ENCODE measurements at places on chromosomes 5 and 9. TPM values are rescaled to one million over a fixed set of nuclear protein-coding genes. Genes with fewer than 3 reads are reported as not detected.
A peak's percentile ranks its signal among the peaks of the same experiment; 100 is the strongest.

WHRN gene
- 11.9 TPM for total RNA-seq

GRCh38 chr9:136973618-136974617, 3.4 kb upstream of the PTGDS start:
- H3K4me1 ChIP-seq: no peaks in the 10 kb centered on the region
- no peak overlapping the region for H3K4me3 ChIP-seq
- H3K36me3 ChIP-seq: no peaks in the 10 kb centered on the region
- DNase-seq: no peak
- H3K27ac ChIP-seq: no peak overlapping the region

- no peaks in the 10 kb centered on the region for H3K36me3 ChIP-seq
- H3K27me3 ChIP-seq: no peaks in the 10 kb centered on the region
- H3K4me1 ChIP-seq: peaks cover 17% of the 10 kb centered on the region
- no peak overlapping the region for H3K27ac ChIP-seq
- H3K4me3 ChIP-seq: no peak overlapping the region
- DNase-seq: no peak
Measured at GRCh38 chr5:67047160-67047559, 149.4 kb downstream of the CD180 start.

- no peak overlapping the region for H3K4me3 ChIP-seq
- no peaks in the 10 kb centered on the region for H3K36me3 ChIP-seq
- peaks cover 25% of the 10 kb centered on the region for H3K27me3 ChIP-seq
- no peak overlapping the region for H3K27ac ChIP-seq
- DNase-seq: no peak
Measured at GRCh38 chr9:36284226-36284625, 26.0 kb upstream of the GNE start.

NR2F1-AS1 gene
- 10.6 TPM for total RNA-seq

DNA sequence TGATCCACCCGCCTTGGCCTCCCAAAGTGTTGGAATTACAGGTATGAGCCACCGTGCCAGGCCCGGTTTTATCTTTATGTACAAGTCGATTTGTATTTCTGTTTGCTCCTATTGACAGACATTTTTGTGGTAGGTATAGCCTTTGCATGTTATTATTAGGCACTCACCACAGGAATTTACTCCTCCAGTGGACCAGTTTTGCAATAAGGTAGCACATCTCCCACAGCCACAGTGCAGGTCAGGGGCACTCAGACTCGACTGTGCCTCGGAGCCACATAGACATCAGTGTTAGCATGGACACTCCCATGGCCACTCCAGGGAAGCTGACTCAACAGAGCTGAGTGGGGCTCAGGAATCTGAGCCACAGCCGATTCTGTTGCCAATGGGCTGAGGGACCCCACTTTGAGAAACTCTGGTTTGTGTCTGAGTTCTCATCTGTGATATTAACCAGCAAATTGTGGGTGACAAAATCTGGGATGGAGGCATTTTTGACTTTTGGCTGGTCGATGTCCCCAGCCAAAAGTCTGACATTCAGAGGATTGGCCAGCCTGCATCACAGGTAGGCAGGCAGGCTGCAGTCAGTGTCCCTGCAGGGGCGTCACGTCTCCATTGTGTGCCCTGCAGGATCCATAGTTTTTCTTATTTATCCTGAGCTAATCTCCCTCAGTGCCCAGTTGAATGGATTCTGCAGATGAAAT, 15.0 kb upstream of the SHB start:
- H3K4me1 ChIP-seq: peaks cover 8% of the 10 kb centered on the region
- no peak for DNase-seq
- H3K27me3 ChIP-seq: peaks cover 4% of the 10 kb centered on the region
- H3K36me3 ChIP-seq: no peaks in the 10 kb centered on the region
- no peak overlapping the region for H3K27ac ChIP-seq

- DNase-seq: no peak
- H3K4me1 ChIP-seq: no peaks in the 10 kb centered on the region
- no peak overlapping the region for H3K27ac ChIP-seq
- no peak overlapping the region for H3K4me3 ChIP-seq
- no peaks in the 10 kb centered on the region for H3K36me3 ChIP-seq
- H3K27me3 ChIP-seq: no peaks in the 10 kb centered on the region
Measured at GRCh38 chr9:6549106-6549800, 96.3 kb downstream of the GLDC start.

- no peak for DNase-seq
- peak overlapping the region; percentile 74 for H3K4me3 ChIP-seq
- no peaks in the 10 kb centered on the region for H3K36me3 ChIP-seq
- H3K27ac ChIP-seq: no peak overlapping the region
- peaks cover 72% of the 10 kb centered on the region for H3K27me3 ChIP-seq
Measured at GRCh38 chr5:55172051-55172899, 702 bp downstream of the CDC20B start.

DNA sequence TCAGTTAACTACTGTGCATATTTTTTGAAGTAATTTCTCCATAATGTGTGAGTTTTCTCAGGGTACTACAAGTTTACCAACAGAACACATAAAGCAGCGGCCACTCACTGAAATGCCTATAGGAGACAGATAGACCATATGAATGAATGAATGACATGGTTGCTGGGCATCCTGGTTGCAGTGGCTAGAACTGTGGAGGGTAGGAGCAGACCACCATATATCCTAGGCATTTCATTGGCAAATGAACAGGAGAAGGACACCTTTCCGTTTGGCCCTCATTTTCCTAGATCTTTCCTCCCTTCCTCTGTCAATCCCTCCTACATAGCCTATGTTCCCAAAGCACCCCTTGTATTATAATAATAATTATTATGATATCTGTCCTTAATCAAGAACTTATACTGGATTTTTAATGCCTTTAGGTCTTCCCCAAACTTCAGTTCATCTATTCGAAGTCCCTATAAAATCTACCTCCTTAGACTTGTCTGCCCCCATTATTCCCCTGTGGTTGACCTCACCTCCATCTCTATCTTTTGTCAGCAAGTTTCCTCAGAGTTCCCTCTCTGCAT, 472.2 kb downstream of the RAB3C start:
- no peaks in the 10 kb centered on the region for H3K36me3 ChIP-seq
- no peak for DNase-seq
- no peak overlapping the region for H3K4me3 ChIP-seq
- no peak overlapping the region for H3K27ac ChIP-seq

GRCh38 chr5:122053181-122054109, 24.6 kb downstream of the LOX start:
- H3K27me3 ChIP-seq: no peaks in the 10 kb centered on the region
- no peak overlapping the region for H3K27ac ChIP-seq
- H3K4me3 ChIP-seq: no peak overlapping the region

GRCh38 chr5:155460501-155460931, 447.0 kb downstream of the KIF4B start:
- peaks cover 34% of the 10 kb centered on the region for H3K4me1 ChIP-seq
- no peak overlapping the region for H3K4me3 ChIP-seq
- H3K27me3 ChIP-seq: no peaks in the 10 kb centered on the region
- peak overlapping the region; percentile 23 for H3K27ac ChIP-seq
- DNase-seq: no peak
- H3K36me3 ChIP-seq: no peaks in the 10 kb centered on the region

DNA sequence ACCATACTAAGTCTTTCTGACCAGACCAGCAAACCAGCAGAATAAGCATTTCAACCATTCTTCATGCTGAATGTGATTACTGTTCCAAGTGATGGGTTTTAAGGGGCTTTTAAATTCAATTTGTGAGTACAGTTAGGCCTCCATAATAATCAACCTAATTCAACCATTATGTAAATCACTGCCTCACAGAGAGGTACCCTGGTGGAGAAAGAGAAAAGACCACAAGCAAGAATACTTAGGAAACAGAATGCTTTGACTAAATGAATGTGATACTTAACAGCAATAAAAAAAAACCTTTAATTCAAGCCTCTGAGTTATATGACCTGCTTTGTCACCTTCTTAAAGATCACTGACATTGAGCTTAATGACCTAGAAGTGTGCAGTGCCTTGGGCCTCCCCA, 162.1 kb downstream of the EPB41L4A start:
- H3K4me3 ChIP-seq: no peak overlapping the region
- no peak overlapping the region for H3K27ac ChIP-seq
- H3K4me1 ChIP-seq: no peaks in the 10 kb centered on the region
- DNase-seq: no peak

CCDC192 gene
- total RNA-seq: 0.60 TPM

- H3K27ac ChIP-seq: peak overlapping the region; percentile 18
- no peak for DNase-seq
- no peak overlapping the region for H3K4me3 ChIP-seq
- H3K4me1 ChIP-seq: peaks cover 14% of the 10 kb centered on the region
- H3K27me3 ChIP-seq: no peaks in the 10 kb centered on the region
- peaks cover 2% of the 10 kb centered on the region for H3K36me3 ChIP-seq
Measured at GRCh38 chr5:79581535-79581934, 30.7 kb upstream of the TENT2 start.

- DNase-seq: peak; percentile 43
- peak overlapping the region; percentile 95 for H3K27ac ChIP-seq
- H3K27me3 ChIP-seq: no peaks in the 10 kb centered on the region
- no peaks in the 10 kb centered on the region for H3K36me3 ChIP-seq
- H3K4me1 ChIP-seq: peaks cover 42% of the 10 kb centered on the region
Measured at GRCh38 chr5:142325725-142326479, 1.1 kb upstream of the SPRY4 start.

GRCh38 chr5:154487541-154487940, 9.5 kb upstream of the HAND1 start:
- peaks cover 16% of the 10 kb centered on the region for H3K4me1 ChIP-seq
- no peak overlapping the region for H3K4me3 ChIP-seq
- no peaks in the 10 kb centered on the region for H3K36me3 ChIP-seq
- DNase-seq: no peak
- no peak overlapping the region for H3K27ac ChIP-seq

RNF14 gene
- total RNA-seq: 37.3 TPM

- H3K4me1 ChIP-seq: no peaks in the 10 kb centered on the region
- H3K27me3 ChIP-seq: no peaks in the 10 kb centered on the region
- no peak for DNase-seq
- no peak overlapping the region for H3K4me3 ChIP-seq
Measured at GRCh38 chr5:72363166-72363802, 43.1 kb downstream of the PTCD2 start.

- no peak overlapping the region for H3K27ac ChIP-seq
- DNase-seq: no peak
- no peaks in the 10 kb centered on the region for H3K27me3 ChIP-seq
- H3K36me3 ChIP-seq: peaks cover 37% of the 10 kb centered on the region
- no peaks in the 10 kb centered on the region for H3K4me1 ChIP-seq
Measured at GRCh38 chr5:132601071-132601728, 44.4 kb downstream of the RAD50 start.

IL31RA gene
- total RNA-seq: not detected

DNA sequence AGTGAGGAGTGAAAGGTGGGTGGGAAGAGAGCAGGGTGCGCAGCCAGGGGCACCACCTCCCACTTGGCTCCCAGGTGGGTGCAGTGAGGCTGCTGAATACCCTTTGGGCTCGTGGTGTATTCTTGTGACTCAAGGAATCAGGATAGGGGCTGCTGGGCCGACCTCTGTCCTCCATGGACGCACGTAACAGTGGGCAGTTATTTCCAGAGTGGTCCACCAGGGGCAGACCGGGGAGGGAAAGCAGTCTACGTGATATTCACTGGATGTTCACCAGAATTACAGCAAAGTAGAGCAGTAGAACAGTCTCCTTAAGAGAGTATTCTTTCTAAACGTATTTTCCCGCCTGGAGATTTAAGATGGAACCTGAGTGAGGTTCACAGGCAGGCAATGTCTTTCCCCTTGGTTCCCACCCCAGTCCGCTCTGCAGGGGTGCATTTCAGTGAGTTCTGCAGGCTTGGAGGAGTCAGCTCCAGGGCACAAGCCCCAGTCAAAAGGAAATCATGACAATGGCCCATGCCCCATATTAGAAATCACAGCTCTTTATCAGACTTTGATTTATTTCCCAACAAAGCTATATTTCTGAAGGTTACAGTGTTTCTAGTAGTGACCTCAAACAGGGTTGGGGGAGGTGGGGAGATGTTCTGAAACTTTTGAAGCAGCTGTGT, 88.7 kb downstream of the SYK start:
- peaks cover 9% of the 10 kb centered on the region for H3K27me3 ChIP-seq
- peaks cover 1% of the 10 kb centered on the region for H3K36me3 ChIP-seq
- peaks cover 13% of the 10 kb centered on the region for H3K4me1 ChIP-seq
- H3K4me3 ChIP-seq: no peak overlapping the region

GRCh38 chr5:146680846-146681584, 165.0 kb upstream of the GPR151 start:
- no peak for DNase-seq
- H3K36me3 ChIP-seq: no peaks in the 10 kb centered on the region
- H3K27me3 ChIP-seq: peaks cover 5% of the 10 kb centered on the region
- peaks cover 3% of the 10 kb centered on the region for H3K4me1 ChIP-seq
- H3K27ac ChIP-seq: no peak overlapping the region
- H3K4me3 ChIP-seq: no peak overlapping the region

- no peak for DNase-seq
- H3K4me3 ChIP-seq: no peak overlapping the region
- no peak overlapping the region for H3K27ac ChIP-seq
- H3K27me3 ChIP-seq: peaks cover 25% of the 10 kb centered on the region
- no peaks in the 10 kb centered on the region for H3K36me3 ChIP-seq
- H3K4me1 ChIP-seq: peaks cover 6% of the 10 kb centered on the region
Measured at GRCh38 chr9:88995200-88995577, 3.9 kb downstream of the S1PR3 start.

- H3K4me3 ChIP-seq: no peak overlapping the region
- H3K36me3 ChIP-seq: no peaks in the 10 kb centered on the region
- H3K27ac ChIP-seq: no peak overlapping the region
Measured at GRCh38 chr9:2303056-2303455, 287.9 kb downstream of the SMARCA2 start.

GRCh38 chr5:138082033-138082432, 1.8 kb upstream of the WNT8A start:
- no peaks in the 10 kb centered on the region for H3K4me1 ChIP-seq
- no peak for DNase-seq
- no peaks in the 10 kb centered on the region for H3K27me3 ChIP-seq
- no peak overlapping the region for H3K4me3 ChIP-seq

- H3K4me3 ChIP-seq: no peak overlapping the region
- no peaks in the 10 kb centered on the region for H3K4me1 ChIP-seq
- no peak overlapping the region for H3K27ac ChIP-seq
- peaks cover 56% of the 10 kb centered on the region for H3K36me3 ChIP-seq
- H3K27me3 ChIP-seq: no peaks in the 10 kb centered on the region
Measured at GRCh38 chr5:179882338-179882737, 23.7 kb upstream of the MRNIP start.

GRCh38 chr5:92527311-92528078, 1053.5 kb downstream of the NR2F1-AS1 start:
- no peaks in the 10 kb centered on the region for H3K27me3 ChIP-seq
- H3K36me3 ChIP-seq: no peaks in the 10 kb centered on the region
- H3K4me1 ChIP-seq: no peaks in the 10 kb centered on the region
- no peak overlapping the region for H3K4me3 ChIP-seq
- no peak for DNase-seq
- no peak overlapping the region for H3K27ac ChIP-seq

MVB12B gene
- total RNA-seq: 34.8 TPM

All from progenitor cell of endocrine pancreas (in vitro differentiated cells).